B cell (primary cell): ENCODE measurements at places on chromosomes 4 and X. TPM values are rescaled to one million over a fixed set of nuclear protein-coding genes. Genes with fewer than 3 reads are reported as not detected.

The CXorf66 gene
- not detected in 2 replicates for polyA plus RNA-seq

GRCh38 chrX:119935215-119935874 is 8.2 kb downstream of the NKAP start:
- DNase-seq: no peak

- DNase-seq: no peak
Observed at GRCh38 chr4:19925516-19925915, 326.2 kb upstream of the SLIT2 start.

- no peak for DNase-seq
Observed at GRCh38 chr4:1075225-1075624, 38.1 kb downstream of the RNF212 start.

The SOX3 gene
- not detected in 2 replicates for polyA plus RNA-seq

DNA sequence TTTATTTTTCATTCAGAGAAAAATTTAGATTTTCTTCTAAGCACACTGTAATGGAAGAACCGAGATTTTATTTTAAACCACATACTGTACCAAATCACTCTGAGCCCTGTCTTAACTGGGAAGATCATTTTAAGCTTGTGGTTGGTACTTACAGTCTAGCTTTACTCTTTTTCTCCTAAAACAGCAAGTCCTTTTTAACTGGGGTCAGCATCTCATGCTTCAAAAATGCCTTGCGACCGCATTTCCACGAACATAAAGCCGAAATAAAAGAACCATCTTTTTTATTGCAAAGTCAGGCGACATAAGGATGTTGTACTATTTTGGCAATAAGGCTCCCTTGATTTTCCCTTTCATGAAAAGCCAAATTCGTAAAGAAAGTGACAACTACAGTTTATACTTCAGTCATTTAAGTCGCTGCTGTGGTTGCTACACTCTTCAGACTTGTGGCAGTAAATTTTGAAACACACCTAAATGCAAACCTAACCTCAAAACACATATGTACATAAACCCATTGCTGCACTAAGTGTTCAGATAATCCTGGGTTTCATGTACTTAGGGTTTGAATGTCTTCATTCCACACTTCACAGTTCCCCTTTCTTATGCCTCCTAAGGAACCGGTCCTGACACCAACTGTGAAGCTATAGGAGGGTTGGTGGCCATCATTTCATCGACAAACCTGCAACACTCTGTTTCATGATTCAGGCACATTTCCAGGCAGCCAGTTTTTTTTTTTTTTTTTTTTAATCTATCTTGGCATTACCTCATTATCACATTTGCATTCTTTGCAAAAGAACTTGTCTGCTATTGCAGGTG is 3.0 kb downstream of the STOX2 start:
- no peak for DNase-seq

The TMPRSS11D gene
- polyA plus RNA-seq: not detected in 2 replicates

The ADGRG4 gene
- polyA plus RNA-seq: not detected in 2 replicates

The CD99L2 gene
- polyA plus RNA-seq: 8.7 and 9.3 TPM in 2 replicates

DNA sequence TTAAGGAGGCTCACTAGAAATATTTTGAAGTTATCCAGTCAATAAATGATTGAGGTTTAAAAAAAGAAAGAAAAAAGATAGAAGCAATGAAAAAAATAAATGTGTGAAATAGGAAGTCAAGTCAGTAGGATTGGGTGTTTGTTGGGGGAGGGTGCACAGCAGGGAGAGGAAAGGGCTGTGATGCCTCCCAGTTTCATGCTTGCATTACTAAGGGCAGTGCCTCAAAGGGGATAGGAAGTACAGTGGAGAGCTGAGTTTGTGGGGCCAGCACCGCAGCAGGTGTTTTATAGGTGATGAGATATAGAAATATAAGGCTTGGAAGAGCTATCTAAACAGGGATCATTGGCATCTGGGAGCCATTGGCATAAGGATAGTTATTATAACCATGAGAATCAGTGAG is 919.2 kb downstream of the STIM2 start:
- no peak for DNase-seq

GRCh38 chrX:53247928-53248327 is 22.9 kb upstream of the KDM5C start:
- DNase-seq: no peak

DNA sequence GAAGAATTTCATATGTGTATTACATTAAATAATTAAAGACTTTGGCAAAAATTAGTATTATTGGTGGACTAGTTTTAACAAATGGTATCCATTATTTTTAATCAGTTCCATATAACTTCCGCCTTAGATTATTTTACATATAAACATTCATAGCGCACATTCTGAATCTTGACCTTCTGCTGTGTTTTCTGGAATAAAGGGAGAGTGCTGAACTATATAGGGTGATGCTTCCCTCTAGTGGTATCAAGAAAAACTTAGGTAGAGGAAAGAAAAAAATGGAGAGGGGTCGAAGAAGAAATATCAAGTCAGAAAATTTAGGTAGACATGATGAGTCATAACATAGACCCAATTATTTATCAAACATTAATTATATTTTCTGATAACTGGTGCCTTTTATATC is 155.6 kb upstream of the PACRGL start:
- no peak for DNase-seq

GRCh38 chr4:4712800-4713528 is 146.5 kb upstream of the MSX1 start:
- DNase-seq: no peak

The TFE3 gene
- 21.0 and 31.1 TPM in 2 replicates for polyA plus RNA-seq

The LRIT3 gene
- 0.13 and 0.21 TPM in 2 replicates for polyA plus RNA-seq

DNA sequence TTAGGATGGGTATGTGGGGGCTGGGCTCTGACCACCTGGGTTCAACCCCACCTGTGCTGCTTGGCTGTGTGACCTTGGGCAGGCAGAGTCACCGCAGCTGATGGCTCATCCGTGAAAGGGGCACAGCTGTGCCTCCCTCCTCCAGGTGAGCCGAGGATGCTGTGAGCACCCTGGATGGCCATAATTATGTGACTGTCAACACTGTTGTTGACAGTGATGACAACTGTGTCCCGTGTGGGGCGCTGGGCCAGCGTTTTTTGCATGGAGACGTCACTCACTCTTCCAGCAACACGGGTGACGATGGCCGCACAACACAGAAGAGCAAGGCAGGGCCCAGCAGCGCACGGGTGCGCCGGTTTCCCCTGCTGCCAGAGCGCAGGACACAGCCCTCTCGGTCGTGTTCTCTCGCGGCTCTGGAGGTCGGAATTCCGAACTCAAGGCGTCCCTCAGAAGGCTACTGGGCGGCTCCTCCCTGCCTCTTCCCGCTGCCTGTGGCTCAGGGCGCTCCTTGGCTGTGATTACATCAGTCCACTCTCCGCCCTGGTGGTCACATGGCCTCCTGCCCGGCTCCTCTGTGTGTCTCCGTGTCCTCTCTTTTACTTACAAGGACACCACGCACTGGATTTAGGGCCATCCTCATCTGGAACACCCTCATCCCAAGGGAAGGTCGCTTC is 1.3 kb downstream of the SH3TC1 start:
- peak; percentile 79 for DNase-seq

The GAGE13 gene
- not detected in 2 replicates for polyA plus RNA-seq

DNA sequence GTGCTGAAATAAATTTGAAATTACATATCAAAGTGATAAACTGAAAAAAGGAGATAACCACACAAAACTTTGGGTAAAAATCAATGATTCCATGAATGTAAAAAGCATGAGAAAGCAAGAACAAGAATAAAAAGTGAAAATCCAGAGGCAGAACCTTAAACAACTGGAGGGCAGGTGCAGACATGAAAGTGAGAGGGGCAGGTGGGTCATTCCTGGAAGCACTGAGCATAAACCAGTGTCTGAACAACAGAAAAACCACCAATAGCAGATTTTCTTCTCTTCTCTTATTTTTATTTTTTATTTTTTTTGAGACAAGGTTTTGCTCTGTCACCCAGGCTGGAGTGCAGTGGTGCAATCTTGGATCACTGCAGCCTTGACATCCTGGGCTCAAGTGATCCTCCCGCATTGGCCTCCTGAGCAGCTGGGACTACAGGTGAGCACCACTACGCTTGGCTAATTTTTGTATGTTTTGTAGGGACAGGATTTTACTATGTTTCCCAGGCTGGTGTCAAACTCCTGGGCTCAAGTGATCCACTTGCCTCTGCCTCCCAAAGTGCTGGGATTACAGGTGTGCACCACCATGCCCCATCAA is 46.8 kb upstream of the GPR78 start:
- DNase-seq: no peak

DNA sequence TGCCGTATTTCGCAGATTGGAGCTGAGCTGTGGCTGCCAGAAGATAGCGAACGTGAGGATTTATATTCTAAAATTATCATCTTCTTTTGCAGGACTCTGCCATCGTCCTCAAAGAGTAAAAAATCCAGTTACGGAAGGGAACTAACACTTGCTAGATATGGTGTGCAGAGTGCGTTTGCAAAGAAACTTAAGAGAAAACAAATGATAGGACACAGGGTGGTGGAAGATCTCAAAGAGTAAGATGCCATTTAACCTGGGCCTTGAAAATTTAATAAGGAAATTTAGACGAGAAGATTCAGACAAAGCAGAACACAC is 566 bp downstream of the LARP7 start:
- no peak for DNase-seq

The ASB5 gene
- not detected in 2 replicates for polyA plus RNA-seq

The NXF2B gene
- not detected in 2 replicates for polyA plus RNA-seq

The ADAMTS3 gene
- polyA plus RNA-seq: not detected in 2 replicates

The COQ2 gene
- 7.5 and 8.1 TPM in 2 replicates for polyA plus RNA-seq

GRCh38 chrX:101164766-101165590 is 54.6 kb upstream of the DRP2 start:
- no peak for DNase-seq

The BCORL1 gene
- 1.8 and 1.9 TPM in 2 replicates for polyA plus RNA-seq

GRCh38 chr4:43224559-43224958 is 332.0 kb downstream of the GRXCR1 start:
- no peak for DNase-seq

DNA sequence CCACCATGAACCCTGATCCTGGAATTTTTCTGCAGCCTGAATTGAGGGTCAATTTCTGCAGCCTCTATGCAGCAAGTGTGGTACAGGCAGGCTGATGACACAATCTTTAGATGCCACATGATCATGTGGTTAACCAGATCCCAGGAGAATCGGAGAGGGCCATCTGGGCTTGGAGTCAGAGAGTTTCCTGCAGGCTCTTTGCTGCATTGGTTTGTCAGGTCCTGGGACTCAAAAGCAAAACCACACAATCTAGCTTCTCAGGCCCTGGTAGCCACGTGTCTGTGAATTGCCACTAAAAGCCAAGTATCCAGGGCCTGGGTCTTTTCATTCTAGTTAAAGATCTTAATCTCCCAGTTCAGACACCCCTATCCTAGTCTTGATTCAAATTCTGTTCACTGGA is 464.5 kb downstream of the BCOR start:
- no peak for DNase-seq

DNA sequence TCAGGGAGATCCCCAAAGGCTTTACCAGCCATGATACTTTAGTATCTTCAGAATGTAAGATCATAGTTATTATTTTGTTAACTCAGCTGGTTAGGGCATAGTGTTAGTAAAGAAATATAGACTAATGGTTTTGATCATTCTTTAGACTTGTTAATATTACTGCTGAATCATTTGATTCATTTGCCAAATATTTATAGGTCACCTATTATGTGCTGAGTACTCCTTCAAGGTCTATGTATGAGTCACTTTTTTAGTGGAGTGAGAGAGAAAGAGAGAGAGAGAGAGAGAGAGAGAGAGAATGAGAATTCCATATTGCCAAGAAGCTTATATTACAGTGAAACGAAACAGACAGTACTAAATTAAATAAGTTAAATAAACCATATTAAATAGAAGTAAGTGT is 110.3 kb downstream of the UBE2NL start:
- DNase-seq: no peak

The SAP30 gene
- 3.5 and 4.8 TPM in 2 replicates for polyA plus RNA-seq

The SH3D19 gene
- polyA plus RNA-seq: 0.01 TPM in 1 of 2 replicates, not detected in the other
